HCT116 (cell line): ENCODE measurements at places on chromosomes 2 and 18. TPM values are rescaled to one million over a fixed set of nuclear protein-coding genes. Genes with fewer than 3 reads are reported as not detected.

SCYGR4 gene
- not detected for total RNA-seq

RNF103 gene
- 16.1 TPM for total RNA-seq

FKBP1B gene
- total RNA-seq: 11.8 TPM

C2orf92 gene
- total RNA-seq: 3.0 TPM

GALNT13 gene
- 0.44 TPM for total RNA-seq

CTAGE1 gene
- not detected for total RNA-seq

FARP2 gene
- 49.3 TPM for total RNA-seq

GRCh38 chr2:188134241-188134640 lies 157.4 kb upstream of the GULP1 start:
- DNase-seq: no peak

DNA sequence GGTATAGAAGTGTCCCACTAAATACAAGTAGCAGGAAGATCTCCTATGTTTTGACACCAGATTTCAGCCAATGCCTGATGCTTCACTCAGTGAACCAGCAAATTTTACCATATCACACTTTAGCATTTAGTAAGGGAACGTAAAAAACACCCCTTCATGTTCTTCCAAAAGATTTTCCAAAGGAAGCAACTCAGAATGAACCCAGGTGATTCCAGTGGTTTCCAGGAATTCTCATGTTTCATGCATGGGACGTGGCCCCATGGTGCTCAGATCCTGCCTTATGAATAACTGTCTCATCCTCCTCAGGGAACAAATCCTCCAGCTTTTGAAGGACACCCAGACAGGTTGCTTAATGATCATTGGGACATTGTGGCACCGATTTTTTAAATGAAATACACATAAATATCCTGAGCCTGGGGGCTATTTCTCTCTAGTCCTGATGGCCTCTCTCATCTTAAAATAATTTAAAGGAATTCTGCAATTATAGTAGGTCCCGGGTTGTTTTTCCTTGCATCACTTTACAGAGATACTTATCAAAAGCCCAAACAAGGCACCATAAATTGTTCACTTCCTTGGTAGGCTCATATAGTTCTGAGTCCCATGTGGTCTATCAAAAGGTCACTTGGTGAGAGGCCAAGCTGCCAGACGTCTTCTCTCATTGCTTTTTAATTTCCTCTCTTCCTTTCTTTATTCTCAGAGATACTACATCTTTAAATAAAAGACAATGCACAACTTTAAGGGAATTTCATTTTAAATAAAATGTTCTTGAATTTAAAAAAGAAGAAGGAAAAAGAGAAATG lies 261.0 kb downstream of the ZNF516 start:
- no peak for DNase-seq

DNA sequence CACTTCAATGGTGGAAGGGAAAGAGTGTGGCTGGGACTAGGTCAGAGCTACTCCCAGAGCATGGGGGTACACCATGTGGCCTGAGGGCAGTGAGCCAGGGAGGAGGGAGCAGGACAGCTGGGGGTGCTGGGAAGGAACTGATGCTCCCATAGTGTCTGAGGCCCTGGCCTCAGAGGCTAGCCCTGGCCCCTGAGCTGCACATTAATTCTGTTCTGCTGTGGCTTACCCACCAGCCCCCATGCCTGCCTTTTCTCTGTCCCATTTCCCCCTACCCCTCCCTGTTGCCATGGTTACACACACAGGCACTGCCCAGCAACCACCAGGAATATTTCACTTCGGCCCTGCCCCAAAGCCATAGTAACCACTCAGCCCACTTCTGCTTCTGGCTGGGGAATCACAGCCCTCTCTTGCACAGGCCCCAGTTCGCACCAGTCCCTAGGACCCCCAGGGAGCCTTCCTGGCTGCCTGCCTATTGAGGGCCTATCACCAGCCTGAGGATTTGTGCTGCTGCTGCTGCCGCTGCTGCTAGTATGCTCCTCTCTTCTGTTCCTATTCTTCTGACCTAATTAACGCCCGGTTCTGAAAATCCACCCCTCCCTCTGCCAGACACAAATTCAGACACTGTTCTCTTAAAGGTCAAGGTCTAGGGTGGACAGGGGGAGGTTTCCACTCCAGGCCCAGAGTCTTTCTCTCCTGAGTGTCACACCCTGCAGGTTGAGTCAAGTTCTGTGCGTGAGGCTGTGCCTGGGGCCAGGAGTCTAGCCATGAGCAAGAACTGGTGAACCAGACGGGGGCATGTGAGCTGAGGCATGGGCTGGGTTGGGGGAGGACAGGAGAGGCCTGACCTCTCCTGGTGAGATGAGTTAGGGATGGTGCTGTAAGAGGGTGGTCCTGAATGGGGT lies 87.1 kb upstream of the MCFD2 start:
- DNase-seq: no peak

DNA sequence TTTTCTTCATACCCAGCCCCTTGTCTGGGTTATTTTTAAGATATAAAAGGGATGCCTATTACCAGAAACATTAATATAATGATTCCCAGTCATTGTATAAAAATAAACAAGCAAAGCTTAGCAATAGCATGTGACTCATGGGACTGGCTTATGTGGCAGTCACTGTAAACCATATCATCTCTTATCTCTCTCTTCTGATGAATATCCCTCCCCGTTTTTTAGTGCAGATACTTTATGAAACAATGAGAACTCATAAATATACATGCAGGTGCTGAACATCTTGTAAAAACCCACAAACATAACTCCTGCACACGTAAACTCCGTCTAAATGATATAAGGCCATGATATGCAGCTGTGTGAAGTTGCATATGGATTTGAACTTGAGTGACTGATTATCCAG lies 154.9 kb downstream of the MGAT5 start:
- DNase-seq: no peak

GRCh38 chr2:120525056-120526046 lies 179.4 kb downstream of the INHBB start:
- DNase-seq: no peak

DNA sequence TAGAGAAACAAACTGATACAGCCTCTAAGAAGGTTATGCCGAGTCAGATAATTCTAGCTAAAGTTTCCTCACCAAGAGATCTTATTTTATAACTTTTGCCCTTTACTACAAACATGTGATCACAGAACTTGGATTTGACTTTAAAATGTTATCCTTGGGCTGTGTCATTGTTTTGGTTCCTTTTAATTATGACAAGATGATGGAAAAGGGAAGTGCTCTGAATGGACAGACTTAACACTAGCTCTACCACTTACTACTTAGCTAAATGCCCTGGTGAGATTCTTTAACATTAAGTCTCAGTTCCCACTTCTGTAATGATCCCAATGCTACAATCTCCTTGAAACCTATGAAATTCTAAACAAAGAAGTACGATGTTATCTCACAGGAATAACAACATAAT lies 69.9 kb downstream of the RTTN start:
- no peak for DNase-seq

DNA sequence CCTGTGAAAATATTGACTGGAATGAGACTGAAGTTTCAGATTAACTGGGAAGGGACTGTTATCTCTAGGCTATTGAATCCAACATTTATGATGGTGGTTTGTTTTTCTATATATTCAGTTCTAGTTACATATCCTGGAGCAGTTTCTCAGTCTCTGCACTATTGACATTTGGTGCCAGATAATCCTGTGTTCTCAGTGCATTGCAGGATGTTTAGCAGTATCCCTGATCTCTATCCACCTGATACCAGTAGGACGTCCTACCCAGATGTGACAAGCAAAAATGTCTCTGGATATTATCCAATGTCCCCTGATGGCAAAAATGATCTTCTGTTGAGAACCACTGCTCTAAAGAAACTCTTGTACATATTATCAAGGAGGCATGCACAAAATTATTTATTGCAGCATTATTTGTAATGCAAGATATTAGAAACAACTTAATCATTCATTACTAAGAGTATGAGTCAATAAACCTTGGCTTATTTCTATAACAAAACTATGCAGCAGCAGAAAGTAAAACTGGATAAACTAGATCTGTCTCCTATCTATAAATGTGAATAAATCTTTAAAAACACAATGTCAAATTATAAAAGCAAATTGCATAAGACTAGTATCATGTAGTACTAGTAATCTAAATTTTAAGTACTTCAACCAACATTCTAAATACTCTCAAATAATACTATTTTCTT lies 369.3 kb upstream of the RND3 start:
- DNase-seq: no peak

GRCh38 chr18:11998193-11998592 lies 16.9 kb downstream of the IMPA2 start:
- no peak for DNase-seq

- no peak for DNase-seq
These were observed 3.6 kb downstream of the BIRC6 start for GRCh38 chr2:32360416-32360815.

DNA sequence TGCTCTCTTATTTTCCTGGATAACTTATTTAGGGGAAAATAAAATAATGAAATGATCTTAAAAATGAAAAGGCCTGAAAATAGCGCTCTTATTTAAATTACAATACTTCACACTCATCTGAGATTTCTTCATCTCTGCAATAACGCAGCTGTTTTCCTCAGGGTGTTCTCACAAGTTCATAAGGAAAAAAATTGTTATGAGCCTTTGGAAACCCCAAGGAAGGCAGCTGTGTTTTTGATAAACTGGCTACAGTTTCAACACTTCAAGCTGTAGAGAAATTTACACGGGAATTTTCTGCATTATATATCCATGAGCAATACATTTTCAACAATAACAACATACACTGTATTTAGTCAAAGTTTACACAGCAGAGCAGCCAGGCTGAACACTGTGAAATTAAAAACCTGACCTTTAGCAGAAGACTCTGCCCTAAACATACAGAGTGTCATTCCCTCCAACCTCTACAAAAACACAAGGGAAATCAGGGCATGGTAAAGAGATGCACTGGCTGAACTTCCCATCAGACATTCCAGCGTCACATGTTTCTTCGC lies 959.6 kb downstream of the SLC4A3 start:
- DNase-seq: no peak

- DNase-seq: no peak
These were observed 240.4 kb downstream of the HAUS1 start for GRCh38 chr18:46344416-46345180.

- peak; percentile 43 for DNase-seq
These were observed at the start of gene HMSD for GRCh38 chr18:63949068-63949737. Gene HMSD (plus strand): TSS chr18:63949301. CDS start chr18:63953456, 4,155 bp downstream.

GRCh38 chr2:221318376-221319130 lies 253.6 kb downstream of the EPHA4 start:
- DNase-seq: no peak

DNA sequence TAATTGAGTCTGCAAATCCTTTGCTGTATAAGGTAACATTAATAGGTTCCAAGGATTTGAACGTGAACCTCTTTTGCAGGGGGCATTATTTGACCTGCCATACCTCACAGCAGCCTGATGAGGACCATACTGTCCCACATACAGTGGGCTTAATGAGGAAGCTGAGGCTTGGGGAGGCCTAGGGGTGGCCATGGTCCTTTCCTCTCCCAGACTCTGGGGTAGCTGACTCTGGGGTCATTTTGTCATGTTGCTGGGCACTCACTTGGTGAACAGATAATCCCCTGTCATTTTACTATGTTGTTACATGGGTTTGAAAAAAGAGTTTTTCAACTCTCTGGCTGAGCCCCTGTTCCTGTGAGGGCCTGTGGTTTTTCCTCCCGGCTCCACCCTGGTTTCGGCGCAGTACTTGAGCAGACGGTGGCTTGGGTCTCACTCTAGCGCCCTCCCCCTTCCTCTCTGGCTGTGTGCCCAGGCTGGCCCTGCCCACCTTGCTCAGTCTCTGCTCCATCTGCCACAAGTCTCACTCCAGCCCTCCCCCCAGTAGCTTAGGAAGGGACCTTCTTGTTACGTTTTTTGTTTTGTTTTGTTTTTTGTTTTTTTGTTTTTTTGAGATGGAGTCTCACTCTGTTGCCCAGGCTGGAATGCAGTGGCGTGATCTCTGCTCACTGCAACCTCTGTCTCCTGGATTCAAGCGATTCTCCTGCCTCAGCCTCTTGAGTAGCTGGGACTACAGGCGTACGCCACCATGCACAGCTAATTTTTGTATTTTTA lies 21.0 kb downstream of the INPP4A start:
- DNase-seq: no peak

DNA sequence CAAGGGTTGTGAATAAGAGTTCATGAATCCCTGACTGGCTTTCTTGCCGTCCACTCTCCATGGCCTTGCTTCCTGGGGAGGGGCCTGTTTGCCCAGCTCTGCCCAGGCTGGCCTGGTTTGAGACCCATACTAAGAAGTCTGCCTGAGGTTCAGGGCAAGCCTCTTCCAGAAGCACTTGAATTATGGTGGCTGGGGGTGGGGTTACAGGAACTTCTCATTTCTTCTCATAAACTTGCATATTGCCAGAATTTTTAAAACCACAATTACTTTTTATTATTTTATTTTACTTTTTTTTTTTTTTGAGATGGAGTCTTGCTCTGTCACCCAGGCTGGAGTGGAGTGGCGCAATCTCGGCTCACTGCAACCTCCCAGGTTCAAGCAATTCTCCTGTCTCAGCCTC lies 42.0 kb downstream of the GORASP2 start:
- DNase-seq: no peak

DNA sequence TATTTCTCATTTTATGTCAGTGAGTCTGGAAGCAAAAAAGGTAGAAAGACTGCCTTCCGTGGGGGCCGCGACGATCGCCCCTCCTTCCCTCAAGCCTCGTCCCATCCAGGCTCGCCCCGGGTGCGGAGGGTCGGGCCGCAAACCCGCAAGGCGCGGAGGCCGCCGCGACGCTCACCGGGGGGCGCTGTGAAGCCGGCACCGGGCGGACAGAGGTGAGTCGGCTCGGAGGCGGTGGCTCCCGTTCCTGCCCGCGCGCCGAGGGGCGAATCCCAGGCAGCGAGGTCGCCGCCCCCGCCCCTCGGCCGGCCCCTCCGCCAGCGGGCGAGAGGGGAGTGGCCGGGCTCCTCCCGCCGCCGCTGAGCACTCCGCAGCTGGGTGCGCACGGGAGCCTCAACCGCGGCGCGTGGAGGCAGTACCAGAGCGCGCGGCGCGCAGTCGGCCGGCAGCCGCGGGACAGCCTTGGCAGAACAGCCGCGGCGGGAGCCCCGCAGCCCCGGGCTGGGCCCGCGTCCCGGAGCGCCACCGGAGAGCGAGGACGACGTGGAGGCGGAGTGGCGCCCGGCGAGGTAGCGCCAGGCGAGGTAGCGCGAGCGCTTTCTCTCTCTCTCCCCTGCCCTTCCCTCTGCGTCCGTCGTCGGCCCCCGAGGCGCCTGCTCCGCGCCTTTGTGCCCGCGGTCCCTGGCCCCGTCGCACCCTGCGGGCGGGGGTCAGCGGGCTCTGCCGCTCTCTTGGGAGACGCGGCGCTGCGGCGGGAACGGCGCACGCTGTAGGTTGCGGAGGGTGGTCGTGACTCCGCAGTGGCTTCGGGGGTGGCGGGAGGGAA lies at the start of gene MYO1B:
MYO1B (plus strand) TSS at position 359 of the 823 bp plus-strand sequence. CDS start 31,492 bp downstream, outside the sequence.
- peak; percentile 59 for DNase-seq

GRCh38 chr2:176130957-176131847 lies 1.7 kb downstream of the HOXD8 start:
- no peak for DNase-seq
